ENCODE measurements at places on chromosomes 11 and 22. TPM values are rescaled to one million over a fixed set of nuclear protein-coding genes. Genes with fewer than 3 reads are reported as not detected.

PIWIL4 gene
- total RNA-seq = 0.69 TPM

CD3E gene
- not detected for total RNA-seq

ADAMTS15 gene
- total RNA-seq = 0.20 TPM

DSCAML1 gene
- total RNA-seq = 0.07 TPM

C22orf42 gene
- total RNA-seq = not detected

MYO7A gene
- total RNA-seq = 11.6 TPM

HORMAD2 gene
- total RNA-seq = not detected

SCUBE1 gene
- 25.8 TPM for total RNA-seq
